ENCODE measurements at places on chromosomes 3 and 15.

- DNase-seq, result peak; percentile 65
Measured at GRCh38 chr3:9168241-9168741, 81.2 kb downstream of the SRGAP3 start.

- DNase-seq, result no peak
Measured at GRCh38 chr3:108946292-108947285, 7.1 kb downstream of the GUCA1C start.

- DNase-seq, result no peak
Measured at GRCh38 chr3:5012367-5012766, 33.1 kb downstream of the BHLHE40 start.

DNA sequence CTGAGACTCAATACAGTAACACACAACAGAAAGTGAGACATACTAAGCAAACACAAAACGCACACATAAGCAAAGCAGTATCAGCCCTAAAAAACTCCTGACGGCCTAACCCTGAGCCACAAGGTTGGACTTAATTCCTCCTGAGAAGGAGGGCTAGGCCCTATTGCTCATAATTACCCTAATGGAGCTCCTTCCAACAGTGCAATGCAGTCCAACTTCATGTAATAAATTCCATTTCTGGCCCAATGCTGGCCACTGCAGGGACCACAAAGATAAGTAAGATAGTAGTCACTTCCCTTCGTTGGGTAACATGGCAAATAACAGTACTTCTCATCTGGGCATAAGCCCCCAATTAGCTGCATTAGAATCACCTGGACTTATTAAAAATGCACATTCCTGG is 4.2 kb downstream of the VPS39 start:
- no peak for DNase-seq

GRCh38 chr15:99522288-99522687 is 43.5 kb upstream of the MEF2A start:
- DNase-seq, result no peak

DNA sequence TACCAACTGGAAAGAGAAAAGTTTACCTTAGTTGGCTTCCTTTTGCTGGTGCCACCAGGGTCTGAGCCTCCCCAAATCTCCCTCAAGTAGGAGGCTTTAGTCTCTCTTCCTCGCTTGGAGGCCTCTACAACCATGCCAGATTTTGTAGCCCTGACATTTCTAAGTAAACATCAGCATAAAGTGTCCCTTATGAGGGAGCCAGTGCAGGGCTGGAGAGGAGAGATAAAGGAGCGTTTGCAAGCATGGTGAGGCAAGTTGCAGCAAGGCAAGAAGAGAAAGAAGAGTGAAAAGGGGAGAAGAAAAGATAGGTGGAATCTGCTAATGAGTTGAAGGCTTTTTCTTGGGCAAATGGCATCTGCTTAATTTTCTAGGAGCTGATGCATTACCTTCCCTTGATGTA is 82.7 kb upstream of the FNDC3B start:
- no peak for DNase-seq

GRCh38 chr15:89377842-89378295 is 43.2 kb upstream of the POLG start:
- no peak for DNase-seq

Data from activated CD8-positive, alpha-beta memory T cell treated with anti-CD3 and anti-CD28 coated beads, Interleukin-2, amount 50 U/mL, for 48 hours (primary cell).